ENCODE measurements at places on chromosomes 7 and 10. TPM values are rescaled to one million over a fixed set of nuclear protein-coding genes. Genes with fewer than 3 reads are reported as not detected.

CCDC3 gene
- total RNA-seq = 0.36 TPM

SRRM3 gene
- 0.18 TPM for total RNA-seq

GHRHR gene
- total RNA-seq = not detected

LRMDA gene
- not detected for total RNA-seq

ANKRD7 gene
- 0.18 TPM for total RNA-seq

LRRC18 gene
- total RNA-seq = not detected

MCM10 gene
- 11.8 TPM for total RNA-seq

UPK3BL2 gene
- 0.56 TPM for total RNA-seq

VSTM4 gene
- 2.5 TPM for total RNA-seq

PTF1A gene
- not detected for total RNA-seq

BTBD16 gene
- not detected for total RNA-seq

KCND2 gene
- under 0.01 TPM for total RNA-seq

All from IMR-90 (cell line).